Tongue (tissue), 3 donors: ENCODE measurements at places on chromosomes 7 and 10.

DNA sequence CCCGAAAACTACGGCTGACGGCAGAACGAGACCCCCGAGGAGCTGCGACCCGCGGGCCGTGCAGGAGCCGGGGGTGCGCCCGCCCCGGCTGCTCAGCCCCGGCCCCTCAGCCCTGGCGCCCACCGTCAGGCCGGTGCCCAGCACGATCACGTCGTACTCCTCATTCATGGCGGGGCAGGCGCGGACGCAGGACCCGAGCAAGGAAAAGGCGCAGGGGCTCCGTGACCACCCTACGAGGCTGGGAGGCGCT lies 218 bp downstream of the GDI2 start:
- no peak for DNase-seq

GRCh38 chr7:108331971-108332370 lies 124.3 kb downstream of the NRCAM start:
- DNase-seq, result no peak

DNA sequence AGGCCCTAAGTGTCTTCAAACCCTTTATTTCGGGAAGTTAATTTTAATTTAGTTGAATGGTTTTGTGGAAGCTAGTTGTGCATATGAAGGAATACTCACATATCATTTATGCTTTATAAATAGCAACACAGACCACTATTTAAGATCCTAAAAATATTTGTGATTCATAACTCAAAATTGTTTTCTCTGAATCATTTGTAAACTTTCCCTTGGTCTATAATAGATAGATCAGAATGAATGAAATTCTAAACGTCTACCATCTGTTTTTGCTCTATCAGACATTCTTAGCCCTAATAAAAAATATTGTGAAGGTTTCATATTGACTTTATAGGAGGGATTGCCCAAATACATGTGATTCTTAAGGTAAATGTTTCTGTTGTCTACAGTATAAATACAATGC lies 43.5 kb downstream of the LOXL4 start:
- DNase-seq, result no peak

DNA sequence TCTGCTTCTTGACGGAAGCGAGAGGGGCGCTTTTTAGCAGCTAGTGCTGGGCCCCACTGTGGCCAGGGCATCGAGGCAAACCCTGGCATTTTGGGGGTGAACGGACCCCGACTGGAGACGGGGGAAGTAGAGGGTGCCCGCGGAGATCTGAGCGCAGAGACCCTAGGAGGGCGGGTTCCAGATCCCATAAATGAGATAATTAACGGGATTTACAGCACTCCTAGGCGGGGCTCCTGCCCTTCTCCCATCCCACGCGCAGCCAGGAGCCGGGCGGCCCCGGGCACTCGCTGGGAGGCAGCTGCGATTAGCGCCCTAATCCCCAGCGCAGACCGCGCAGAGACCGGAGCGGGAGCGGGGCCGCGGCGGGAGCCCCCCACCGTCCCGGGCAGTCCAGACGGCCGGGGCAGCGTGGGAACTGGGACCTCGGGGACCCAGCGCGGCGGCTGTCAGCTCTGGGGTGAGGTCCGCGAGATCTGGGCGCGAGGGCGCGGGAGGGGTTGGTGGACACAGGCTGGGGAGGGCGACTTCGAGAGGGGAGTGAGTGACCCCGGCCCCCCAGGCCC lies 735 bp downstream of the JCAD start:
- DNase-seq, result no peak

GRCh38 chr7:127365164-127365956 lies 27.1 kb downstream of the ZNF800 start:
- no peak for DNase-seq

DNA sequence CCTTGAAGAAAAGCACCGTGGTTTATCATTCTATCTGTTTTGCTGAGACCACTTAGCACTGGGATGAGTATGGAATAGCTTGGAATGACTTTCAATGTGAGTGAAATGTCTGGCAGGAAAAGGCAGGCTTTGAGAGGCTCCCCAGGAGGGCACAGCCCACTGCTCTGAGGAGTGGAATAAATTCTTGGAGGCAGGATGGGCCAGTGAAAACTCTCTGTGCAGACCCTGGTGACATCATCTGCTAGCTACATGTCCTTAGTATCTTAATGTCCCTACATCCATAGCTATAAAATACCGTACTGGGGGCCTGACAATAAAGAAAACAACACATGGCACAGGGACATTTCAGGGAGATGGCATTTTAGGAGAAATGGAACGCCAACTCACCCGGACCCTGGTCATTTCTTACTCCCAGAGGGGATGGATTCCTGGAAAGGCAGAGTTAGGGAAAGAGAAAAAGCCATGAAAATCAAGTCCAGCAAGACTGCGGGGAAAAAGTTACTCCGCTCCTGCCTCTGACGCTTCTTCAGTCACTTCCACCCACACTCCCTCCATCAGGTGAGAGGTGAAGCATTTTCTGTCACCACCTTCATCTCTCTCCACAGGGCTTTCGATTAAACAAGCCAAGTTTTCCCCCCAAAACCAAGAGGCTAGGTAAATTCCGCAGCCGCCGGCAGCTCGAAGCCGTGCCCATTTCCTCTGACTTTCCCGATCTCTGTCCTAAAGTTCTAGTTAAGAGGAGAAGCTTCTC lies 991 bp downstream of the ZNF239 start:
- peak; percentile 24 for DNase-seq

- DNase-seq, result no peak
Observed at GRCh38 chr7:43568529-43568928, 14.4 kb upstream of the STK17A start.

- no peak for DNase-seq
Observed at GRCh38 chr7:133252506-133252857, 396 bp upstream of the EXOC4 start.

- DNase-seq, result peak; percentile 31
Observed at GRCh38 chr7:67983486-67983885, 986.9 kb downstream of the TYW1 start.

DNA sequence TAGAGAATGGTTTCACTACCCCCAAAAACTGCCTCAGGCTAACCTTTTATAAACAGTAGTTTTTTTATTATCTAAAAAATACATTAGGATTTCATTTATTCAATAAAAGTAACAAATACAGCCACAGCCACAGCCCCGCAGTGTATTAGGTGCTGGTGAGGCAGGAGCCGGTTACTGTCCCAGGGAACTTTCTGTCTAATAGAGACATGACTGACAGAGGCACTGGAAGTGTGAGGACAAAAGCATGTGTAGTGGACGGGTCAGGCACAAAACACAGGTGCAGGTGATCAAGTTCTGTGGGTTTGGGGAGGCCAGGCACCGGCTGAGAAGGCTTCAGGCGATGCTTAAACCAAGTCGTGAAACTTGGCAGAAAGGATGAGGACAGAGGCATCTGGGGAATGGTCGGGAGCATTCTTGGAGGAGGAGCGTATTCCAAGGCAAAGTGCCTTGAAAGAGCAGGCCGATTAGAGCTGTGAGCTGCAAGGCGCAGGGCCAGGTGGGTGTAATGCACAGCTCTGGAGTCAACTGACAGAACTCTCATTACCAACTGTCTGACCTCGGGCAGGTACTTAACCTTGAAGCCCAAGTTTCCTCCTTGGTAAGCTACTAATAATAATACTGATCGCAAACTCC lies 138.2 kb downstream of the USP6NL start:
- DNase-seq, result no peak

- no peak for DNase-seq
Observed at GRCh38 chr7:105009667-105010503, 4.1 kb upstream of the KMT2E start.

- no peak for DNase-seq
Observed at GRCh38 chr10:23461557-23461956, 22.7 kb downstream of the OTUD1 start.

- peak; percentile 83 for DNase-seq
Observed at GRCh38 chr10:11472158-11472753, 139.2 kb downstream of the USP6NL start.

- DNase-seq, result peak; percentile 92
Observed at GRCh38 chr10:100878291-100878910, 34.4 kb upstream of the SLF2 start.

DNA sequence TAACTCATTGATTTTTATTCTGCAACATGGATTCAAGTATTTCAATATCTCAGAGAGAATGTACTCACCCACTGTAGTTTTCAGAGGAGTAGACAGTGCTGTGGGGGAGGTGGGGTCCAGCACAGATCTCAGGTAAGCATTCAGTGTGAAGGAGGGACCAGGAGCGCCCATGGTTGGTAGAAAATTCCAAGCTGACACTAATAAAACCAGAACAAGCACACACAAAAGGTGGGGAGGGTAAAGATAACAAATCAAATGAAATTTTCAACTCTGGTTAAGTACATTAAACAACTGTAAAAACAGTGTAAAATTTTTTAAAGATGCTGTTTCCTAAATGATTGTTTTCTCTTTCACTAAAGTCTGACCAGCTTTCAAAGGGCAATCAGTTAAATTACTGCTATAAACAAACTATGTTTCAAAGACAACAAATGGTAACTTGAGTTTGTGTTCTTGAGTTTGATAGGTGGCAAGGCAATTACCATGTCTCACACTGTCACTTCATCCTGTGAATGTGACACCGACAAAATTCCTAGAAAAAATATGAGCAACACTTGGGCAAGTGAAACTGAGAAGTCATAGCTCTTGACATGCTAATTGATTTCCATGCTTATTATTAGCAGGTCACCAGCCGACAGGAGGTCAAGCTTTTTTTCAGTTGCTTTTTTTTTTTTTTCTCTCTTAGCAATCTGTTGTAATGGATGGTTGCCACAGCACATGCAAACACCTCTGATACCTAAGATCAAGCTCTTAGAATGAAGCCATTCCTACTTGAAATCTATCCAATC lies 205.8 kb upstream of the SLC26A5 start:
- no peak for DNase-seq

DNA sequence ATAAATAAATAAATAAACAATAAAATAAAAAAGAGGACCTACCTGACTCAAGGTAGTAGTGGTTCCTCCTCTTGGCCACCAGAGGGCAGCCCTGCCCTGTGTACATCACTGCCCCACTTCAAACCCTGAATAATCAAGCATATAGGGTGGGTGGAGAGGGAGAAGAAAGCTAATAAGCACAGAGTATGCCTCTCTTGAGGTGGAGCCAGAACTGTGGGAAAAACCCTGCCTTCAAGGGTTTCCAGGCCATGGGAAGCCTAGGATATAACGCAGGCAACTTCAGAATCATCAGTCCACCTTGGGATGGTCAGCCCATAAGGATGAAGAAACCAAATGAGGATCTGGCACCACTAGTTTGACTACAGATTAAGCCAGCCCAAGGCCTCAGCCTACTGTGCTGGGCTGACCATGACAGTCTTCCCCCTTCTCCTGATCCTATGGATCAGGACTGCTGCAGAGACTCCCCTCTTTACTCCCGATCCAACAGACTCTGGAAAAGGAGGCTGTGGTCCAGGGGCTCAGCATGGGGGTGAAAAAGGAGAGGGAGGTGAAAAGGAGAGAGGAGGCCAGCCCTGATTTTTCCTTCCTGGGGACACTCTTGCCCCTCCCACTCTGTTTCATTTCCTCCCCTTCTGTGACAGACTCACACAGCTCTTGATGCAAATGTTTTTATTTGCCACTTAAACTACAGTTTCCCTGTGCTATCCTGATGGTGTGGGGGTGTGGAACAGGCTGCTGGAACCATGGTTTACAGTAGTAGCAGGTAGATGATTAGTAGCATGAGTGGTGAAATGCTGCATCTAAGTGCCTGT lies 10.1 kb downstream of the AVPI1 start:
- peak; percentile 71 for DNase-seq

DNA sequence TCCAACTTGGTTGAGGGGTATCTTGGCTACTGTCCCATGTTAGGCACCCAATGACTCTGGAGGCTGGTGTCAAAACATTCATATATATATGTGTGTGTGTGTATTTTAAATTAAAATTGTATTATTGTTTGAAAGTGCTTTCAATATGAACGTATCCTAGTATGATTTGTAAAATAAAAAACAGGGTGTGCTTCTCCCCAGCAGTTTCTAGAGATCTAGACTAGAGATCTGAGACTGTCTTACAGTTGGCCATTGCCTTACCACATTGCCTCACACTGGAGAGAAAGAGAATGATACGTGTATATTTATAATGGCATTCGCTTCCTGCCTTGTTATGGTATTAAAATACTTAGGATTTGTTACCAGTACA lies 1.2 kb downstream of the BAG3 start:
- peak; percentile 80 for DNase-seq

GRCh38 chr7:45563941-45564461 lies 10.2 kb upstream of the ADCY1 start:
- peak; percentile 55 for DNase-seq

DNA sequence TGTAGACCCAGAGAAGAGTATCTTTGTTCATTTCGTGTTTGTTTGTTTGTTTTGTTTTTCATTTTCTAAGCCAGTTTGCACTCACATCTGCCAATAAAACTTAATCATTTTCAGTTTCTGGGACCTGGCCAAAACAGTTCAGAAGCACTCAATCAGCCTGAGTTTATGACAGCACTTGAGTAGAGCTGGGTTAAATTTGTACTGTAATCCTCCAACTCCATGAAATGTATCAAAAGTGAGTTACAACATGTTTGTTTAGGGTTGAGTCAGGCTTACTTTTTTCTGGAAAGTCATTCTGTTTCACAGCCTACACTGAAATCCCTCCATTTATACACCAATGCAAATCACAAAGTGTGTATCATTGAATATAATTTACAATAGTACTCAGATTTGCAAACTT lies 91.9 kb downstream of the ZWINT start:
- DNase-seq, result no peak

- no peak for DNase-seq
Observed at GRCh38 chr10:75556320-75556719, 124.9 kb downstream of the LRMDA start.

- DNase-seq, result no peak
Observed at GRCh38 chr10:33565231-33565630, 230.8 kb upstream of the NRP1 start.

DNA sequence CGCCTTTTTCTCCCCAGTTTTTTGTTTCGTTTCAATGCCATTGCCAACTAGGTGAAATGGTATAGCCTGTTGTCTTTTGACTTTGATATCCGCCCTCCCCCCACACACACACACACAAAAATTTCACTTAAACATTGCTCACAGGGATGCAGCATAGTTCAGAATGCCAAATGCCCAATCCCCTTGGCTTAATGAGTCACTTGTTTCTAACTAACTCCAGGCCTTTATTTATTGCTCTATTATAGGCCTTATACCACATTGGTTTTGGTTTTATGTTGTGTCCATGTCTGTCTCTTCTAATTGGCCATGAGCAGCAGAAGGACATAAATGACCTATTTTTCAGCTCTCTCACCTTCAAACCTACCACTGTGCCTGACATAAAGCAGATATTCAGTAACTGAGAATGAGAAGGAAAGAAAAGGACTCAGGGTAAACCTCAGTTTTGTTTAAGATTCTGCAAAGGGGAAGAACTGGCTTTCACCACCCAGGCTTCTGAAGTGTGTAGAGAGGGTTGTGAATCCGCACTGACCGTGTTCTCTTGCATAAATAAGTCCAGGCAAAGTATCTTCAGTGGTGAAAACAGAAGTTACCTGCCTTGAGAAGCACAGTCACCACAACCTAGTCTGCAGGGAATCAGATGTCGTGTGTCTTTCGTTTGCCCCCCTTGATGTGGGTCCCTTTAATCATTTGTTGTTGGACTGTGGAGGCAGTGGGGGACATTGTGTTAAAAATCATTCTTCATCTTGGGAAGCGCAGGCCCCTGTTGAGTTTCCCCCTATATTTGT lies 139.8 kb downstream of the CELF2 start:
- DNase-seq, result no peak

- DNase-seq, result no peak
Observed at GRCh38 chr7:133484086-133484485, 231.2 kb downstream of the EXOC4 start.
